ENCODE measurements at places on chromosomes 4 and X. TPM values are rescaled to one million over a fixed set of nuclear protein-coding genes. Genes with fewer than 3 reads are reported as not detected.
A peak's percentile ranks its signal among the peaks of the same experiment; 100 is the strongest.

DNA sequence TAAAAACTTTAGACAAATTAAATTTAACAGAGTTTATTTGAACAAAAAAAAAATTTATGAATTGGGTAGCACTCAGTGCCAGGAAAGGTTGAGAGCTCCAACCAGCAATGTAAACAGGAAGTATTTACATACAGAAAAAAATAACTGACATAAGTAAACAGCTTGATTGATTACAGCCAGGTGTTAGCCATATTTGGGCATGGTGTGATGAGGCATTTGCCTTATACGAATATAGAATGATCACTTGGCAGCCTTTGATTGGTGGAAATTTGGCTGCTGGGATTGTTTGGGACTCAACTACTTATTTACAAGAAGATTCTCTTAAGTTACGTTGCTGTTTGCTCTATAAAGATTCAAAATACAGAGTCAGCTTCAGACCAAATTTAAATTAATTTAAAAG lies 172.0 kb downstream of the ADAM29 start:
- no peak for DNase-seq

Gene L1CAM
- 83.2 TPM for total RNA-seq

DNA sequence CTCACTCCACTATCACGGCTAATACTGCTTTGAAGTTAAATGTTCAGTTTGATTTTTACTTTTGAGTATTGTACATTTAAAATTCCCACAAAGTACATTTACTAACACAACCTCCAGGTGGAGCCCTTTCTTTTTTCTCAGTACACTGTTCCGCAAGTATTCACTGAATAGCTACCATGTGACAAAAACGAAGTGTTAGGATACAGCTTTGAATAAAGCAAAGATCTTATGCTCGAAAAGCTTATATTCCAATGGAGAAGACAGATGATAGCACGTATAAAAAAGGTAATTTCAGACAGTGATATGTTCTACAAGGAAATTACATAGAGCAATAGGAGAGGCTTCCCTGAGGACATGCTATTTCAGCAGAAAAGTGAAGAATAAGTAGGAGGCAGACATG lies 60.7 kb upstream of the ABCG2 start:
- DNase-seq = no peak

Gene SPATA18
- 10.8 TPM for total RNA-seq

GRCh38 chrX:19866626-19867410 lies 20.6 kb downstream of the SH3KBP1 start:
- no peak for DNase-seq

DNA sequence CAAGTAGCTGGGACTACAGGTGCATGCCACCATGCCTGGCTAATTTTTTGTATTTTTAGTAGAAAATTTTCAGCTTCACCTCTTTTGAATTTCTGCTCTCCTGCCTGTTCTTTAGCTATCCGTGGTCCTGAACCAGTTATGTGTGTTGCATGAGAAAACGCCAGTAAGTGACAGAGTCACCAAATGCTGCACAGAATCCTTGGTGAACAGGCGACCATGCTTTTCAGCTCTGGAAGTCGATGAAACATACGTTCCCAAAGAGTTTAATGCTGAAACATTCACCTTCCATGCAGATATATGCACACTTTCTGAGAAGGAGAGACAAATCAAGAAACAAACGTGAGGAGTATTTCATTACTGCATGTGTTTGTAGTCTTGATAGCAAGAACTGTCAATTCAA lies 13.9 kb downstream of the ALB start:
- DNase-seq = no peak

DNA sequence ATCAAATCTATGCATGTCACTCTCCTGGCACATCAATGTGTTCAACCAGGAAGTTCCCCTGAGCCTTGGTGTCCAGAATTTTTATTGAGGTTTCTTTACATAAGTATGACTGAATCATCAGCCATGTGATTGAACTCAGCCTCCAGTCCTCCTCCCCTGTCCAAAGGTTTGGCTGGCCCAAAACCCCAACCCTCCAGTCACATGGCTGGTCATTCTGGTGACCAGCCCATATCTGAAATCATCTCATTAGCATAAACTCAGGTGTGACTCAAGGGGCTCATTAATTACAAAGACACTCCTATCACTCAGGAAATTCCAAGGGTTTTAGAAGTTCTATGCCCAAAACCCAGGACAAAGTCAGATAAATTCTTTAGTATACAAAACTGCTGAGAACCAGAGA lies 20.6 kb upstream of the SUPT20HL2 start:
- no peak for DNase-seq

DNA sequence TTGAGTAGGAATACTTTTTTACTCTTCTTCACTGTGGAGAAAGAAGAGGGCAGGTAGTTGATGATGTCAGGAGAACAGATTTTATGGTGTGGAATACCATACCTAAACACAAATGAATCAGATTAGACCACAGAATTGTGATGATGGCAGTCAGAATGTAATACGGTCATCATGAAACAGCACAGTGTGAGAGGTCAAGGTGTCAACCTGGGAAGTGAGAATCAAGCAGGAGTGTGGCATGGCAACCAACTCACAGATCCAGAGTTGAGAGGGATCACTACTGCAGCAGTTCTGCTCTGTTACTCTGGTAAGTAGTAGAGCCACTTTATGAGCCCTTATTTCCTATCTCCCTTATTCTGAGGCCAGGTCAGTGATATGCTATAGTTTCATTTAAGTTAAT lies 27.7 kb downstream of the METTL14 start:
- DNase-seq = no peak

GRCh38 chr4:99921174-99921573 lies 25.2 kb downstream of the DNAJB14 start:
- DNase-seq = no peak

DNA sequence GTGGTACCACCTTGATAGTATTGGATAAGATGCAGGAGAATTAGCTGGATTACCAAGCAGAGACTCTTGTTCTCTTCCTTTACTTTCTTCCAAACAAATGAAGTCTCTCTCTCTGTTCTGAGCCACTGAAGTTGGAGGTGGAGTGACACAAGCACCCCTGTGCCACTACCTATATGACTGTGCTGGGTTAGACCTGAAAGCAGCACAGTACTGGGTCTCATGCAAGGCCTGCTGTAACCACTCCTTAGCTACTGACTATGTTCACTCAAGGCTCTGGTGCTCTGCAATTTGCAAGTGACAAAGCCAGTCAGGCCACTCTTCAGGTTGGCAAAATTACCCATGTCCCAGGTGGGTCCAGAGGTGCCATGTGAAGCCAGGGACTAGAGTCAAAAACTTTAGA lies 389.6 kb upstream of the MAOA start:
- no peak for DNase-seq

Gene MUC7
- total RNA-seq = not detected

DNA sequence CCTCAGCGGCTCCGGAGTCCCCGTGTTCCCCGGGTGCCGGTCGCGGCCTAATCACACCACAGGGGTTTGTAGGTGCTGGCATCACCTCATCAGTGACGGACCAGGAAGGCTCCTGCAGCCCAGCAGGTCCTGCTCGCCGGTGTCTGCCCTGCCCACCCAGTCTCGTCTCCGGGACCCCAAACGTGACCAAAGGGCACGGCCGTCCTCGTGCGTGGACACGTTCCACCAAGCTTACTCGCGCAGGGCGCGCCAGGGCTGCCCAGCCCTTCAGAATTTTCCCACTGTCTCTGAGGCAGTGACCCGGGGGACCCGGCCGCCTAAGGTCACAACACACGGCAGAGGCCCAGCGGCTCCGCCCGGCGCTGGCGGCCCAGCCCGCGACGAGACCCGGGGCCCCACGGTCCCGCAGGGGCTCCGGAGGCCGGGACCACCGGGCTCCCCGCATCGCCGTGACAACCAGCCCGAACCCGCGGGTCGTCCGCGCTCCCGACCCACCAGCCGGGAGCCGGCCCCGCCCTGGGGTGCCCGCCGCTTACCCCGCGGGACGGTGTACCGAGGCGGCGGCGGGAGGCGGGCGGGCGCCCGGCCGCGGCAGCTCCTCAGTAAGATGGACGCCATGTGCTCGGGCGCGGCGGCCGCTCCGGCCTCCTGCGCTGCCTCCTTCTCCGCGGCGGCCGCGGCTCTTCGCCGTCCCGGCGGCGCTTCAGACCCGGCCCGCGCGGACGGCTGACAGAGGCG lies 454 bp downstream of the LETM1 start:
- no peak for DNase-seq

DNA sequence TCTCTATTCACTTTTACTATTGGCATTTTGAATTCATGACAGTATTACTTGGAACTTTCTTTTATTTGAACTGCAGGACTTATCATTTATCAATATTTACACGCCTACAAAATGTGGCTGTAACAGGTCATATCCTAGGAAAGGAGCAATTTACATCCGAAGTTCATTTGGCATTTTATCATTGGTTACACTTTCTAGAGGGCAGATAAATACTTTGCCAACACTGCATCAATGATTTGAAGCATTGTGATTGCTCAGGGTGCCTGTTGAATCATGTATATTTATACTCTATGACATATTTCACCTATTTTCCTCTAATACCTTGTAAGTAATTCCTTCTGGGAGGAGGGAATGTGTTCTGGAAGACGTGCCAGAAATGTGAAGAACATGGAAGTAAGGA lies 136.7 kb downstream of the MID1IP1 start:
- DNase-seq = no peak

DNA sequence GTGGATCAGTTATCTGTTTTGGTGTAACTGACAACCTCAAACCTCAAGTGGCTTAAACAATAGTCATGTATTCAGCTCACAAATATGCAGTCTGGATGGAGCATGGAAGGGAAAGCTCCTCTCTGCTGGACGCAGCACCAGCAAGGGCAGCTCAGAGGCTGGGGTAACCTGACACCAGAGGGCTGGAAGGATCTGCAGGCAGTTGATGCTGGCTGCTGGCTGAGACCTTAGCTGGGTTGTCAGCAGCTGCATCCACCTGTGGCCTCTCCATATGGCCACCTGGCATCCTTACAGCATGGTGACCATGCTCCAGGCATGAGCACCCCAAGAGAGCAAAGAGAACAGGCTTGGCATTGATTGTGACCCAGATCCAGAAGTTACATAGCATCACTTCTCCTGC lies 46.7 kb downstream of the ENPP6 start:
- no peak for DNase-seq

Gene MRFAP1
- total RNA-seq = 276 TPM

DNA sequence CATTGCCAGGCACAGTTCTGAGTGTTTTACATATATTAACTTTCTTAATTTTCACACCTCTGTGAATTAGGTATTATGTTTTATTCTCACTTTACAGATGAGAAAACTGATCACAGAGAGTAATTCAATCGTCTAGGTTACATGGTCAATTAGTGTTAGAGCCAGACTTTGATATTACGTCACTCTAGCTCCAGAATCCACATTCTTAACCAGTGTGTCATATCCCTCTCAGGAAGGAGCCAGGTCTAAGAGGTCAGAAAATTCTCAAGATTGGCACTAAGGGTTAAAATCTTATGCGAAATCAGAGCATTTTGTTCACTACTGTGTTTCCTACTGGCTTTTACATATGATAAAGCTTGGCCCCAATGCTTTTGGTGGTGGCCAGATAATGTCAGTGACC lies 7.4 kb downstream of the DMP1 start:
- no peak for DNase-seq

- no peak for DNase-seq
Measured at GRCh38 chr4:30769093-30769492, 48.9 kb downstream of the PCDH7 start.

GRCh38 chr4:184097241-184097605 lies 120.5 kb downstream of the ENPP6 start:
- peak; percentile 82 for DNase-seq

- no peak for DNase-seq
Measured at GRCh38 chrX:120790118-120790517, 85.5 kb downstream of the CT47B1 start.

GRCh38 chr4:7978907-7979651 lies 39.4 kb upstream of the AFAP1 start:
- DNase-seq = no peak

DNA sequence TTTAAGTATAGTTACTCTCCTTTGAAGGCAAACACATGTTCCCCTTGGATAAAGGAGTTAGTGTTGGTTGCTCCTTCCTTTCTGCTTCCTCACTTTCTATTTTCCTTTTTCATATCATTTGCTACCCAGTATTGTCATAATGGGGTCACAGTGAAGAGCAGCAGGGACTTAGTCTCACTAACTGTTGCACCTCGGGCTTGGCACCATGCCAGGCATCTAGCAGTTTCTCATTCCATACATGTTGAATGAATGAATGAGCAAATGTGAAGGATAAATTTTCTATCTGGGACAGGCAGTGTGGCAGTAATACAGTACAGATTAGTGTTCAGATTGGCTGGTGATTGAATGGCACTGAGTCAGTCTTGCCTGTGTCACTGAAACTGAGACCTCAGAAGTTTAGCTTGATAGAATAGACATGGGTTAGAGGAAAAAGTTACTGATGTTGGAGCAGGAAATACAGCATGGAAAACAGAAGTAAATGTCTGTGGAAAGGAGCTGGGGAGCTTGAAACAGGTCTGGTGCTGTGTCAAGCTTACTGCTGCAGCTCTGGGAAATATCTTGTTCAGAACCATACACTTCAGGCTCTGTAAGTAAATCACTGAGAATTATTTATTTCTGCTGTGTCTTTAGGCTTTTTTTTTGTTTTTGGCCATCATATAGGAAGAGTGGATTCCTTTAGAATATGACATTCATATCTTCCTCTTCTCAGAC lies 55.8 kb upstream of the PITX2 start:
- DNase-seq = no peak

Gene AWAT2
- not detected for total RNA-seq

DNA sequence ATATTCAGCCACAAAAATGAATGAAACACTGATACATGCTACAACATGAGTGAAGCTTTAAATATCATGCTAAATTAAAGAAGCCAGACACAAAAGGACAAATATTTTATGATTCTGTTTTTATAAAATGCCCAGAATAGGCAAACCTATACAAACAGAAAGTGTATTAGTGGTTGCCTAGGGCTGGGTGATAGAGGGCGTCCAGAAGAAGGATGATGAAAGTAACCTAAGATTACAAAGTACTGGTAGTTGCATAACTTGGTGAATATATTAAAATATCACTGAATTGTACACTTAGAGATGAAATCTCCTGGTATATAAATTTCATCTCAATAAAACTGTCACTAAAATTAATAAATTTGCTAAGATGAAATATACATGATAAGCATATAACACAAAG lies 67.5 kb downstream of the FBXW7 start:
- no peak for DNase-seq

GRCh38 chr4:185865901-185866328 lies 53.9 kb upstream of the SORBS2 start:
- DNase-seq = no peak

DNA sequence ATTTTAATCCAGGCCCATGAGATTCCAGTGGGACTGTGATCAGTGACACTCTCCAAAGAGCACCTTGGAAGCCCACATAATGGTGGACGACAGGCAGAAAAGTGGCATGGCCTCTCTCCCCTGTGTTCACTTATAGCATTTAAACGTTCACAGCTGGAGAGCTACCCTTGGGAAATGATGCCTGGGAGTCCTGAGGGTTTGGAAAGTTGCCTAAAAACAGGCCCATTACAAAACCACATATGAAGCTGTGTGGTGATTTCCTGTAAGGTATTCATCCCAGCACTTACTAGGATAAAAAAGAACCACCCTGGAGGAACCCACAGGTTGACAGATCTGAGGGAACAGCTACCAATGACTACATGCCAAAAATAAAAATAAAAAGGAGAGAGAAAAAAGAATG lies 193.2 kb downstream of the RASL11B start:
- no peak for DNase-seq

- no peak for DNase-seq
Measured at GRCh38 chr4:80711956-80712355, 318.6 kb upstream of the BMP3 start.

Measured in sciatic nerve (tissue), 2 donors.